ENCODE measurements at places on chromosomes 1 and 21.

DNA sequence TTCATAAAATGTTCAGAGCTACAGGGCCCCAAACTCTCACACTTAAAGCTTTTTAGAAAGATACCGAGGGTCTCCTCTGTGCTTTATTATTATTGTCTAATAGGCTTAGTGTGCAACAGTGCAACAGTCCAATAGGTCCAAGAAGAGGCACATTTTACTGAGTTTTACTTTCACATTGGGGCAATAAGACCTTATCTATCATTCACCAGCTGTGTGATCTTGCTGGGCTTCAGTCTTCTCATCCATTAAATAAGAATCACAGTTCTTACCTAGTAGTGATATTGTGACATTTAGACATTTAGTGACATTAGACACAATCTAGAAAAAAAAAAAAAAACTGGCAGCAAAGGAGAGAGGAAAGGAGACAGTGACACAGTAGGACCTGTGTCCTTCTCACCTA, 175.8 kb upstream of the NFIA start:
- DNase-seq = no peak

DNA sequence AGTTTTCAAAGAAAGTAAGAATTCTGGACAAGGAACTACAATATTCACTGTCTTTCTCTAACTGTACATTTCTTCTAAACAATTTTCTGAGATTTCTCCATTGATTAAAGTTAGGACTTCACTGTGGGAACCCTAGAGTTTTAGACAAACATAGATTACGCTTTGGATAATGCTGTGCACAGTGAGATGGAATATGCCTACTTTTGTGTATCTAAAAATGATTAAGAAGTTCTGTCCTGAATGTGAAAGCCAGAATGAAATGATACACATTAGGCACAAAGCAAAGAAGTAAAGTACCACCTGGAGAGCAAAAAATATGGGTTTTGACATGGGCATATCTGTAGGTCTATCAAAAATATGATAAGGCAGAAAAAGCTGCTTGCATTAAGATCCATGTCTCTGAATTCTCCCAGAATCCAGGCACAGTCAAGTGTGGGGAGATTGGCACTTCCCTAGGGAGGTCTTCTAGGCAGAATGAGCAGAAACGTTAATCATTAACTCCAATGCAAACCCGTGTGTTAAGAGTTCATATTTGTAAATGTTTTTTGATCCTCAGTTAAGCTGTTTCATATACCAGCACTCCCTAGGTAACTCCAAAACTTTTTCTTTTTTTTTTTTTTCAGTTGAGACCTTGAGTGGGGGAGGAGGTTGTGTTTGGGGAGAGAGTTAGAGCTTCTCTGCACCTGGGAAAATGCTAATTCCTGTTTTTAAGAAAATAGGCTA, 467.1 kb downstream of the LMO4 start:
- no peak for DNase-seq

- DNase-seq = no peak
Measured at GRCh38 chr1:63847308-63847910, 73.6 kb downstream of the ROR1 start.

DNA sequence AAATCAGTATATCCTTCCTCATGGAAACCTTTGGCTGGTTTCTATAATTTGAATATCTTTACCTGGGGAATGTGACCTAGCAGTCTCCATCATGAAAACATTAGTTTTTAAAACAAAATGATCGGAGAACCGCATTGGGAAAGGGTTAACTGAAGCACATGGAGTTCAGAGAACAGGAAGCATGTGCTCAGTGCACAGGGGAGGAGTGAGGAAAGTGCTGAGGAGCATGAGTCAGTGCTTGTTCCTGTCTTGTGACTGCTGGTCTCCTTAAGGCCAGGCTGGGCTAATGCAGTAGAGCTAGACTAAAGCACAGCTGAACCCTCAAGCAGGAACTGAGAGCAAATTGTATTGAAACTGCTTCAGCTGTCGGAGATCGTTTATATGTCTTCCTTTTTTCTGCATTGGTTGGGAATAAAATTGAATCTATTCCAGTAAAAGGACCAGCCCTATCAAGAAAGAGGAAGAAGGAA, 5.8 kb downstream of the IFI16 start:
- DNase-seq = peak; percentile 84

DNA sequence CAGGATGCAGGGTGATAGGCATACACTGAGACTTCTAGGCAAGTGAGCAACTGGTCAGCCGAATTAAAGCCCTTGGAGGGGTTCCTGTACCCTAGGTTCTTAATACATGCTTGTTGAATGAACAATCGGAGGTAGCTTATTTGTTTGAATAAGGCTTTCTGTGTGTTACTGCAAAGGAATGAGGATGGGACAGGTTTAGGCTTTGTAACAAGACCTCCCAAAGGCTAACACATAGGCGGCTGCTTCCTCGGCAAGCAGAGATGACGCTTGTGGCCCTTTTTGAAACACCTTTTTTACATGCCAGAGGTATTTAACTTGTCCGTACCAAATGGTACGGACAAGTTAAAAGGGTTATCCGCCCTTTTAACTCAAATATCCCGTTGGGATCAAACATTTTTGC, 511.6 kb downstream of the KIF26B start:
- DNase-seq = no peak

- DNase-seq = no peak
Measured at GRCh38 chr1:34366875-34367624, 190.3 kb downstream of the C1orf94 start.

GRCh38 chr1:111882559-111882958, 106.9 kb downstream of the KCND3 start:
- DNase-seq = no peak

GRCh38 chr21:35338281-35338680, 289.2 kb upstream of the RUNX1 start:
- DNase-seq = no peak

DNA sequence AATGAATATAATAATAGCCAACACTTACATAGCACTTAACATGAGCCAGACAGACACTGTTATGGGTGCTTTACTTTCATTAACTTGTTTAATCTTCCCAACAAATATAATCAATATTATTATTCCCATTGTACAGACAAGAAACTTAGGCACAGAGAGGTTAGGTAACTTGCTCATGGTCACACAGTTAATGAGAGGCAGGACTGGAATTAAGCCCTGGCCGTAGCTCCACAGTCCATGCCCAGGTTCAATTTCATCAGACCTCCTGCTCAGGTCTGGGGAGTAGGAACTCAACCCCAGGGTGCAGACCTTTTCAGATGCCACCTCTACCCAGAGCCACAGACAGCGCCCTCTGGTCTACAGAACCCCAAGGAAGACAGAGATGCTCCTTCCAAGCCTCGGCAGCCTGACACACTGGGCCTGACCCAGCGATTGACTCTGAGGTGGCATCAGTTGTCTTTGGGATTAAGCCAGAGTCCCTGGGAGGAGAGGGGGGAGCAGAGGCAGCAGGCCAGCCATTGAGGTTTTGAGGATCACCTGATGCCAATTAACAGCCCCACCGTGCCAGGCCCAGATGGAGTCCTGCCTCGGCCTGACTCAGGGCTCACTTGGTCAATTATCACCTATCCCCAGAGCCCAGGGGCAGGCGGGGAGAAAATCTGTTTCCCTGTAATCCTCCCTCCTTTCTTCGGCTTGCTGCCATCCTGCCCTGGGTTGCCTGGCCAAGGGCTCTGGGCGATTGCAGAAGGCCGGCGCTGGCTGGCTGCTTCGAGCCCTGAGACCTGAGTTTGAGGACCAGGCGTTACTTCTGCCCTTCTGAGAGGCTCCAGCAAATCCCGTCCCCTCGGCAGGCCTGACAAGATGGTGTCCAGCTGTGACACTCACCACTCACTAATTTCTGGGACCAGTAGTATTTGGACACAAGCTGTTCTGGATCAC, 116.7 kb downstream of the LACTBL1 start:
- DNase-seq = no peak

DNA sequence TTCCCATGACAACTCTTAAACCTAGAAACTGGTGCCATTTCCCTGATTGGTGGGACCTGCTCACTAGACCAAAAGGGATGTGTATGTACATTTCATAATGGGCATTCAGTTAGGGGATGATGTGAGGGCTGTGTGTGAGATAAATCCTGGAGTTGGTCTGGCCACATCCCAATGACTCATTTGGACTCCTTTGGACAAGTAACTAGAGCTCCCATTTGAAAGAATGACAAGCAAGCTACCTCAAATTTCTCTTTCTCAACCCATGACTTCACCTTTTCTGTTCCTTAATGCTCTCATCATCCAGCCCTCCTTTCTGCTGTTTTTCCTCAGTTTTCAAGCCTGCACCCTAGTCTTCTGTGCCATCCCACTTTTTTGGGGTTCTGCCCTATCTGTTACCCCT, 27.9 kb downstream of the EBNA1BP2 start:
- DNase-seq = no peak

- no peak for DNase-seq
Measured at GRCh38 chr21:43910460-43910859, 45.4 kb downstream of the AGPAT3 start.

GRCh38 chr1:24125456-24125855, 13.5 kb upstream of the MYOM3 start:
- DNase-seq = no peak

DNA sequence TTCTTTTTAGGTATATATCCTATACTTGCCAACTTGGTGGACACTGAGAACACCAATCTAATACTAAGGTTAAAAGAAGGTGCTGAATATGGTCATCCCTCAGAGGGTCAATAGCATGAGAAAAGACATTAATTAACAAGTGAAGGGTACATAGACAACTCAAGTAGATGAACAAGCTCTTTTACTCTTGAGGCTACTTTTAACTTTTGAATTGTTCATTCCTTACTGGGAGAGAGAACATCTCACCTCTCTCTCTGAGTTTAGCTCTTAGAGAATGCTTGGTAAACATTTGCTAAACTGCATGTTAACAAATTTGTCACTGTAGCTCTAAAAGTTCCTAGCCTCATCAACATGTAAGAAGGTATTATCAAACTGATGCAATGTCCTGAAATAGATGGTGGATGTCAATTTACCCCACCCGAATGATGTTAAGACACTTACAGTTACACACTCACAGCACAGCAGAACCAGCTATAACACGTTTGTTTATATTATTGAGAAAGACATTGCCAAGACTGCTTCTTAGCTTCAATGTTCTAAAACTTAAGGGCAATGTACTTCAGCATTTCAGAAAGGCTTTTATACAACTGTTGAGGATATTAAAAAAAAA, 35.9 kb downstream of the HEATR1 start:
- DNase-seq = no peak

DNA sequence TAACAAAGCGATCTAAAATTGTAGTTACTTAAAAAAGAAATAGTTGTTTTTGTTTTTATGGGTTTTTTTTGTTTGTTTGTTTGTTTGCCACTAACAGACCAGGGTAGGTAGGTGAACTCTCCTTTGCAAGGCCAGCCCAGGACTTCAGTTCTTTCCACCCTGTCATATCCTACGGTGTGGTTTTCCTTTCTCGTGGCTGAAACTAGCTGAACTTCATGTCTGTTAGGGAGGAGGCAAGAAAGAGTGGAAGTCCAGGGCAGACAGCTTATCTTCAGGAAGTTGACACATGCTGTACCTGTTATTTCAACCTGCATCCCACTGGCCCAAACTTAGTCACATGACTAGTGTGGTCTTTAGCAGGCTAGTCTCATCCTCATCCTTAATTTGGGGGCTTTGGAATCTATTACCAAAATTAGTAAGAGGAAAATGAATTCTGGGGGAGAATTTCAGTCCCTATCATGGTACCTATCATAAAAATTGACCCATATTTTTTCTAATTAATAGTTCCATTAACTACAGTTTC, 62.9 kb upstream of the LRRC7 start:
- no peak for DNase-seq

GRCh38 chr1:198258491-198258890, 101.7 kb downstream of the NEK7 start:
- DNase-seq = peak; percentile 26

DNA sequence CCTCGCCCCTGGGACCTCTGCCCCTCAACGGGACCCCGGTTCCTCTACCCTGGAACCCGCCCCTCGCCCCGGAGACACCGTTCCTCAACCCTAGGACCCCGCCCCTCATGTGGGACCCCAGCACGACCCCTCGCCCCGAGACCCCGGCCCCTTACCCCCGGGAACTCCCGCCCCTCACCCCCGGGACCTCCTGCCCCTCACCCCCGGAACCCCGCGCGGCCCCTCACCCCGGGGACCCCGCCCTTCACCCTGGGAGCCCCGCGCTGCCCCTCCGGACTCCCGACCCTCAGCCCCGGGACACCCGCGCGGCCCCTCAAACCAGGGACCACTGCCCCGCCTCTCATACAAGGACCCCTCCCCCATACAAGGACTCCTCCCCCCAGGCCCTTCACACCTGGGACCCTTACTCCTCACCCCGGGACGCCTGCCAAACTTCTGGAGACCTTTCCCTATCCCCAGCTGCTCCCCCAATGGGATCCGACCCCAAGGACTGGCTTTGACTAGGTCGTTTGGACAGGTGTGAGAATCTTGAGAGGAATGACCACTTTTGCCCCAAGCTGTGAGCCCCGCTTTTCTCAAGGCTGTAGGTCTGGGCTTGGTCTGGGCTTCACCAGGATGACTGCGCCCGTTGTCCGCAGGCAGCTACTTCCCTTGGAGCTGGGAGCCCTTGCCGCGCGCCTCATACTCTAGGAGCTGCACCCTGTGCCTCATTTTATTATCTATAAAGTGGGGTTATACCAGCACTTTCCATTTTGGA, 843 bp downstream of the DIP2A start:
- no peak for DNase-seq

GRCh38 chr21:45021428-45022347, 52.7 kb upstream of the ADARB1 start:
- no peak for DNase-seq

GRCh38 chr1:229229721-229230139, 41.2 kb upstream of the RAB4A start:
- DNase-seq = no peak

DNA sequence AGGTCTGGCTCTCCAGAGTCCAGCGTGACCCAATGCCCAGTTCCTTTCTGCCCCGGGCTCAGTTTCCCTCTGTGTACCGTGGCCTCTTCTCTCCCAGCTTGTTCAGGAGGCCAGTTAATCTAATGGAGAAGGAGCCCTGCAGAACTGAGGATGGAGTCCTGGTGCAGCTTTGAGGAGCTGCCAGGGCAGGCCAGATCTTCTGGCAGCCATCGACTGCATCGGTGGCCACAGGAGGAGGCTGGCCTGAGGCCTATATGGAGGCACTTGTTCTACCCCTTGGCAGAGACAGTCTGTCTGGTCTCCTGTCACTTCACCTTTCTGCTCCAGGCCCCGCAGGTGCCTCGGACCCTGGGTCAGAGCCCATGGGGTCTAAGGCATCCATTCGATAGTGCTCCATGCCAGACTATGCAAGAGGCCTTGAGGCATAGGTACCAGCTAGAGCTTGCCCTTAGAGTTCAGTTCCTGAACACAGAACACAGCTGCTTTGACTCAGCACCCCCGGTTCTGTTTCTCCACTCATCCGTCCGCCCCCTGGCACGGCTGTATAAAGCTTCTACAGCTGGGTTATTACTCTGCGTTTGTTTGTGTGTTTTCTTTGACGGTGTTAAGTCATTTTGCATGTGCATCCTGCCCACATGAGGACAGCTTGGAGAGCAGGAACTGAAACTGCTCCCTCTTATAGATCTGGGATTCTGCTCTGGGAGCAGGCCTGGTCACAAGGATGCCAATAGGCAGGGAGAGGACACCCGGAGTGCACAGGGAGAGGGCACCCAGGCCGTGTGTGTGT, 18.5 kb upstream of the LRRN2 start:
- no peak for DNase-seq
